H9 (cell line): ENCODE measurements at places on chromosomes 3 and 15. TPM values are rescaled to one million over a fixed set of nuclear protein-coding genes. Genes with fewer than 3 reads are reported as not detected.

The GNB4 gene
- total RNA-seq: 24.2 and 25.0 TPM in 2 replicates

The ASB14 gene
- not detected in 2 replicates for total RNA-seq

DNA sequence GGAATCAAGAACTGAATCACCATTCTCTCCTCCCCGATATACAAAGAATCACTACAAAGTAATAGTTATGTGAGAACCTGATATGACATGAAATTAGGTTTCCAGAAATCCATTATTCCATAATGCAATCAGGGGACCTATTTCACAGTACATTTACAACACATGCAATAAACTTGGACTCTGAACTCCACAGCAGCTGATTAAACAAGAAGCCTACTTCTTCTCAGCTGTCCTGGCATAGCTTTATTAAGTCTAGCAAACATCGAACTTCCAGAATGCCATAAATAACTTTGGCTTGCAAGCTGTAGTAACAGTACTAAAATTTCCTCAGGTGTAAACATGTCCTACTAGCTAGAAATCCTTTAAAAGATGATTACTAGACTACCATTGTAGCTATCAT is 17.8 kb downstream of the PDCD10 start:
- H3K36me3 ChIP-seq: peaks cover 71% of the 10 kb centered on the region
- H3K27ac ChIP-seq: no peak overlapping the region
- H3K4me1 ChIP-seq: no peaks in the 10 kb centered on the region
- no peak overlapping the region for H3K4me3 ChIP-seq

DNA sequence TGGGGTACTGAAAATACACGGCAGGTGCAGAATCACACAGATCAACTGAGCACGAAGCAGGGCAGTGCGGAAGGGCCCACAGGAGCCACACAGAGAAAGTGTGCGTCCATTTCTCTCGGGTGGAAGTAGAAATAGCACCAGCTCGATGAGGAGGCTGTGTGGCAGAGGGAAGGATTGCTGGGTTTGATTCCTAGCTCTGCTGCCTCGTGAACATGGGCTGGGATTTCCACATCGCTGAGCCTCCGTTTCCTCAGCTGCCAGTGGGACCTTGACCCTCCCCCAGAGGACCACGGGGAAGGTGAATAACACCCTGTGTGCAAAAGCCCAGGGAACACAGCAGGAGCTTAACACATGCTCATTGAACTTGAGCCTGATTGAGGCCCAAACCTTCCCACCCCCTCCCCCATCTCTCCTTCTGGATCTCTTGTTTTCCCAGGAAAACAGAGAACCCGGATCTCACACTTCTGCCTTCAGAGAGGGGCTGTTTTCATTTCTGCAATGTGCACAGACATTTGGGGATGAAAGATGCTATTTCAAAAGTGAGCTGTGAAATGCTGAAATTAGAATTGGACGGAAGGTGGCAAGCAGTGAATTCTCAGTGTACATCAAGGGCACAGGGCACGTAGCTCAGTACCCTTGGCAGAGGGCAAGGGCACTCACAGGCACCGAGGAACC is 38.4 kb downstream of the ABTB1 start:
- no peak overlapping the region for H3K27ac ChIP-seq
- H3K36me3 ChIP-seq: no peaks in the 10 kb centered on the region
- no peaks in the 10 kb centered on the region for H3K27me3 ChIP-seq
